Stimulated activated CD8-positive, alpha-beta memory T cell treated with anti-CD3 and anti-CD28 coated beads, Interleukin-4, amount 100 ng/mL, for 4 hours (primary cell): ENCODE measurements at places on chromosomes 16 and 17.

- DNase-seq: no peak
Measured at GRCh38 chr16:79679334-79679733, 78.8 kb upstream of the MAF start.

DNA sequence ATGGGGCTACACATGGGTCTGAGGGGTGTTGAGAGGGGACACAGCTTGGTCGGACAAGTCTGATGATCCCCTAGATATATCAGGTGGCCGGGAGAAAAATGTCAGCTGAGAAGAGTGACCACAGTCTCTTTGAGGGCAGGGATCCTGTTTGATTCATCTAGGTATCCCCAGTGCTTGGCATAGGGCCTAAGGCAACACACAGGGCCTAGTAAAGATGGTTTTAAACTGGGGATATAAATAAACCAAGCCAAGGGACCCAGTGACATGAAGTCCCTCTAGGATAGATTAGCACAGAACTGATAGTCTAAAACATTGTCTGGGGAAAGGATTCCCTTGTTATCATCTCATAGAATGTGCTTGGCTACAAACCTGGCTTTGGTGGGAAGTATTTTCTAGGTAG lies 1.4 kb downstream of the ERCC4 start:
- DNase-seq: no peak

DNA sequence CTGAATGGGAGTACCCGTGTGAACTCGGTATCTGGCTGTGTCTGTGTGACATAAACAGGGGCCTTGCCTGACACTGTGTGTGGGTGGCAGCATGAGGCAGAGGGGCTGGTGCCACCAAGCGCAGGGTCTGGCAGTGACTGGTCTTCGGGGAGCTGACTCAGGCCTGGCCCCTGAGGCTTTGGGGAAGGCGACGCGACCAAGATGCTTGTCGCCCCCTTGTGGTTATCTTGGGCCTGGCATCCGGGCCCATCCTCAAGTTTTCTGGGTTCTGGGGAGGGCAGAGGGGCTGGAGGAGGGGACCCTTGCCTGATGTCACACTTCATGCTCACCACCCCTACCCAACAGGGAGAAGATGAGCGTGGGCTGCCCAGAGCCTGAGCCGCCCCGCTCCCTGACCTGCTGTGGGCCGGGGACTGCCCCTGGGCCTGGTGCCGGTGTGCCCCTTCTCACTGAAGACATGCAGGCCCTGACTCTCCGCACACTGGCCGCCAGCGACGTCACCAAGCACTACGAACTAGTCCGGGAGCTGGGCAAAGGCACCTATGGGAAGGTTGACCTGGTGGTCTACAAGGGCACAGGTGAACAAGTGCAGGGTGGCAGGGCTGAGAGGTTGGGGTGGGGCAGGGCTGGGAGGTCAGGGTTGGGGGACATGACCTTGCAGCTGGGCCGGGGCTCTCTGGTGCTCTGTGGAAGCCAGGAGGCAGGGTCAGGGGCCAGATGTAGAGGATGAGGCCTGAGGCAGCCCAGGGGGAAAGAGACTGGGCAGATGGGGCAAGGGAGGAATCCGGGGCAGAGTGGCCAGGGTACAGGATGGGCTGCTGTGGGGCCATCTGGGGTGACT lies 24.9 kb downstream of the SBK1 start:
- DNase-seq: peak; percentile 62

GRCh38 chr16:28301154-28301553 lies 8.8 kb downstream of the SBK1 start:
- DNase-seq: no peak

GRCh38 chr17:82151106-82151957 lies 53.3 kb upstream of the FASN start:
- DNase-seq: no peak

DNA sequence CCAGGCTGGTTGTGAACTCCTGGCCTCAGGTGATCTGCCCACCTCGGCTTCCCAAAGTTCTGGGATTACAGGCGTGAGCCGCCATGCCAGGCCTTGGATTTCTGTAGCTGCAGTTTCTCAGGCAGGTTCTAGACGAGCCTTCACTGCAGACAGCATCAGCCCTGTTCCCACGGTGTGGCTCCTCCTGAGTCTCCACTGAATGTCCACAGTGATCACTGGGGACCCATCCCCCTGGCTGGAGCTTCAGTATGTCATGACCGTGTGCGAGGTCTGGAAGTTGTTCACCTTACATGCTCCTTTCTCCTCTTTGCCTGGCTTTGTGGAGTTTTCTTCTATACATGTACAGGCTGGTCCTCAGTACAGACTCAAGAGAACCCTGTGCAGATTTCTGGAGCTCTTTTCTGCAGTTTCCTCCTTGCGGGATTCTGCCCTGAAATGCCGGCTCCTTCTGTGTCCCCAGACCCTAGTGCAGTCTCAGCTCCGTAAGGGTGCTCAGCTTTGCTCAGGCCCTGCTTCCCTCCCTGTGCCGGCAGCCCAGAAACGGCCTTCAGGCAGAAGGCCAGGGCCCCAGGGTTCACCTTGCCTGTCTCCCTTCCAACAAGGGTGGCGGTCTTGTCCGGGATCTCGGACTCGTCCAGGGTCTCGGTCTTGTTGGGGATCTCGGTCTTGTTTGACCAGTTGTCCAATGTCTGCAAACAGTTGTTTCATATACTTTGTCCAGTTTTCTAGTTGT lies 14.3 kb upstream of the FASN start:
- DNase-seq: no peak

DNA sequence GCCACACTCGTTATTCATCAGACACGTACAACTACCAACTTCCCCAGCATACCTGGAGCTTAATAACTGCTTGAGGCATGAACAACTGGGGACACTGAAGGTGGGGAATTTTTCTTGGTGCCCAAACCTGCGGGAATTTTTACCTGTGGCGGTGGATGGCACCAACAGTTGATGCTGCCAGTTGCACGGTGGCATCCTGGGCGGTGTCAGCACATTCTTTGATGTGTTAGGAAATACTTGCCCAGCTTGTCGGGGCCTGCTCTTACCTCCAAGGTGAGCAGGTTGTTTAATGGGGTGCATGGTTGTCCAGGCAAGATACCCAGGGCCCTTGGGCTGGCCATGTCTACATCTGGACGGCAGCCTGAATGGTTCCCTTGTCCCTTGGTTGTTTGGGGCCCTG lies 79.6 kb downstream of the CRISPLD2 start:
- DNase-seq: no peak

- no peak for DNase-seq
Measured at GRCh38 chr17:81993729-81994592, 16.5 kb downstream of the ASPSCR1 start.

- no peak for DNase-seq
Measured at GRCh38 chr17:49596613-49597244, 21.1 kb downstream of the NXPH3 start.

- DNase-seq: no peak
Measured at GRCh38 chr16:57303021-57303909, 18.8 kb upstream of the PLLP start.

DNA sequence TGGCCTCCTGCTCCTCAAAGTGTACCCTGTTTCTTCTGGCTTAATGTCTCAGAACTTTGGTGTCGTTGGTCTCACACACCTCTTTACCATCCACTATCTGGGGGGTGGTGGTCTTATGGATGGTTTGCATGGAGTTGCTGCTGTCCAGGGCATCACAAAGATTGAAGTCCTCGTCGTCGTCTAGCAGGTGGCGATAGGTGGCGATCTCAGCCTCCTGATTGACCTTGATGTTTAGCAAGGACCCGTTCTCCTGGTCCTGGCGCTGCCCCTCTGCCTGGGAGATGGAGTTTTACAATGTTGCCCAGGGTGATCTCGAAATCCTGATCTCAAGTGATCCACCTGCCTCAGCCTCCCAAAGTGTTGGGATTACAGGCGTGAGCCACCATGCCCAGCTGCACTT lies 31.1 kb upstream of the HELZ start:
- DNase-seq: no peak

DNA sequence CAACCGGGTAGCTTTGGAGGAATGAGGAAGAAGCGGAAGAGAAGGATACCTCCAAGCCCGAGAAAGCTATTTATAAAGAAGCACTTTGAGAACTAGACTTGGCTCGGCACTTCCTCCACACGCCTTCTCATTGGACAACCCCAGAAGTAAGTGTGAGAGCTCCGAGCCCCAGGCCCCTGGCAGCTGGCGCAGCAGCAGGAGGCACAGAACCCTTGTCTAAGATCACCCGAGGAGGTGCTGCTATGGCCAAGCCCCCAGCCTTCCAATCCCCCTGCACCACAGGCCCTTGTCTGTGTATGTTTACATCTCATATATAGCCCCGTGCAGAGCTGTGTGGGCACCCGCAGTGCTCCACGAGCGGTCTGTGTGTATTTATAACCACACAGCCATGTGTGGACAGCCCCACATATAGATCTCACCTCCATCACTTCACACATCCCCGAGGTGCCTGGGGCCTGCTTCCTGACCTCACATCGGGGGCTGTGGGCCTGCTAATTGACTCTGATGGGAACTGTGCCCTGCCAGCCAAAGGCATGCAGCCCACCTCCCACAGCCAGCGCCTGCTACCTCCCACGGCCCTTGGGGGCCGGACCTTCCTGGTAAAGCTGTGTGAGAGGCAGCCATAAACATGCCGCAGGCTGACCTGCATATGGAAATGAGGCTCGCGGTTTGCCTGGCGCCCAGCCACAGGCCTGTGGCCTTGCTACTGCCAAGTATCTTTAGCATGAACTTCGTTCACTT lies 96.1 kb downstream of the C17orf67 start:
- DNase-seq: peak; percentile 1

- no peak for DNase-seq
Measured at GRCh38 chr16:83925095-83925905, 26.4 kb downstream of the MLYCD start.

DNA sequence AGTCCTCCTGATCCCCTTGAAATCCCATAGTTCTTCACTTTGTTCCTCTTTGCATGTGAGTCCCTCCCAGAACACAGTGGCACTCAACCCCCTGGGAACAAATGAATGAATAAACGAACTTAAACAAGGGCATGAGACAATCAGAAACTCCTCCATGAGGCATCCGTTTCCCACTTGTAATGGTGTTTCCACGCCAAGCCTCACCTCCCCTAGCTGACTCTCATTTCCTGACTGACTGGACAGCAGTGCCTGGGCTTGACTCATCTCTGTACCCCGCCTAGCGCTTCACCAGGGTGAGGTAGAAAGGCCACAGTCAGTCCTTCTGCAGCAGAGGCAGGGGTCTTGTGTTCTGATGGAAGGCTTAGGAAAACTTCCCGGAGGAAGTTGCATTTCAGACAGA lies 14.2 kb downstream of the KIF1C start:
- no peak for DNase-seq

- DNase-seq: no peak
Measured at GRCh38 chr17:68061512-68062313, 26.2 kb downstream of the KPNA2 start.

- DNase-seq: no peak
Measured at GRCh38 chr17:65718601-65719000, 157.2 kb upstream of the AXIN2 start.

DNA sequence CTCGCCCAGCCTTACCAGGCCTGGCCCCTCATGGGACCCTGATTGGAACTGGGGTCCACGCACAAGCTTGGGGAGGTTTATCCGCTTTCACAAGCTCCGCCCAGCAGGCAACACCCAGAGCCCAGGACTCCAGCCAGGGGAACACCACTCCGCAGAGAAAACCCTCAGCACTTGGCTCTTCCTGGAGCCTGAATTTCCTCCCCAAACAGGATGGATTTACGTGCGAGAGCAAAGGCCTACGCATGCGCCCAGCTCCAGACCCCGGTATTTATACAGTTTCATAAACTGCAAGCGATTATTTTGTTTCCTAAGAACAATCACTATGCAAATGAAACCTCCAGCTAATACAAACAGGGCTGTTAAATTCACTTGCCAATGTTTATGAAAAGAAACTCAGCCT lies 22.8 kb downstream of the ZNF423 start:
- DNase-seq: no peak

GRCh38 chr16:2848933-2849725 lies 8.8 kb downstream of the PRSS22 start:
- no peak for DNase-seq

- DNase-seq: no peak
Measured at GRCh38 chr17:59356543-59357218, 25.2 kb downstream of the YPEL2 start.

DNA sequence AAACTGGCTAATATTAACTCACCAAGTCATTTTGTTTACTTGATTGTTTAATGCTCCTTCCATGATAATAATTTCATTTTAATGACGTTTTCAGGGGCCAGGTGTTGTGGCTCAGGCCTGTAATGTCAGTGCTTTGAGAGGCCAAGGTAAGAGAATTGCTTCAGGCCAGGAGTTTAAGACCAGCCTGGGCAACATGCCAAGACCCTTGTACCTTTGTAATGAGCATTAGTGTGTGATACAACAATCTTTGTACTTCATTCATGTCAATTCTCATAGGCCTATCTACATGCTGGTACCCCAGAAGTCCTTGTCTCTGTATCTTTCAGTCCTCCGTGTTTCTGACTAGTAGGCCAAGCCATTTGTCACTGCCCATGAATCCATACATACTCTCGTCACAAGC lies 296.9 kb downstream of the ZFHX3 start:
- no peak for DNase-seq

DNA sequence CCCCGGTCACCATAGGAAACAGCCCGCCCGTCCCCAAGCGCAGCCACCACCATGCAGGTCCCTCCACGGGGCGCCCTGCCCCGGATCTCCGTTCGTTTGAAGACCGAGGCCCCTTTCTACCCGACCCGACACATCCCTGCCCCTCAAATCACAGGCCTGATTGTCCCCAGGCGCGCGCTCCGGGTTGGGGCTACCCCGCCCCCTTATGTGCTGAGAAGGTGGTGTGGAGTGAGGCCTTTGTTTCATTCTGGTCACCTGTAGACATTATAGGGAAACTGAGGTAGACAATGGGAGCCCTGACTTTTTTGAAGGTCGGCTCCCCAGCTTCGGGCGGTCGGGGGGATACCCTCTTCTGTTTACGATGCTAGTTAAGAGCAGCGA lies 763 bp upstream of the ACTG1 start:
- DNase-seq: no peak

GRCh38 chr17:38572669-38573365 lies 32.9 kb downstream of the SRCIN1 start:
- no peak for DNase-seq

DNA sequence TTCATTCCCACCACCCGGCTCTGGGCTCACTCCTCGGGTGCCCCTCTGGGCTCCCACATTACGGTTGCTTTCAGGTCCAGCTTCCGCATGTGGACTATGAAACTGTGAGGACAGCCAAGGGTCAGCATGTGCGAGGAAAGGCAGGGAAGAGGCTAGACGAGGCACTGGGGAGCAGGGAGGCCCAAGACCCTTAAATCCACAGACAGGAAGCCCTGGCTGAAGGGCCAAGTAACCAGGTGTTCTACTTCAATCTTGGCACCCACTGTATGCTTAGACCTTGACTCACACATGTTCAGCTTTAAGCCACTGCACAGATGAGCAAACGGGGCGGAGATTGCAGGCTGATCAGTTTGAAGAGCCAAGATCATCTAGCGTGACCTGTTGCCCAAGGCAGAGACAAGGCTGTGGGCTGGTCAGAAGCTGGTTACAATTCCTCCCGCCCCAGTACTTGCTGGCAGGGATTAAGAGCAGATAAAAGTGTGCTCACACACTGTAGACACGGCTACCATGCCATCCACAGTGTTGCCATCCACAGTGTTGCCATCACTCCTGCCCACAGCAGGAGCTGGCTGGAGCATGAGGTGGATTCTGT lies at the start of gene CES4A:
TSS of gene CES4A (plus strand) at position 393 of the 592 bp plus-strand sequence. CDS start at position 577, 184 bp downstream.
- DNase-seq: no peak
